ENCODE measurements at places on chromosomes 2 and 18.

DNA sequence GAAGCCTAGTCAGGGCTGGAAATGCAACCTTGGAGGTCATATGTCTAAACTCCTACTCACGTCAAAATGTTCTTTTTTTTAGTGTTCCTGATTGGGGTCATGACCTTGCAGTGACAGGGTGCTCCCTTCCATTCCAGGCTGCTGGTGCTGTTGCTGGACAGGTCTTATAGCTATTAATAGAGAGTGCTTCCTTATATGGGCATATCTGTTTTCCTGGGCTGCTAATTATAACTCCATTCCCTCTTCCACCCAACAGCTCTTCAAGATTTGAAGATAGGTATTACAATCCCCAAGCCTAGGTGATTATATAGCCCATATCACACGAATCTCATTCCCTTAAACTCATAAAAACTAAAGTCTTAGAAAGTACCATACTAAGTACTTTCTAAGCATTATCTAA is 12.6 kb downstream of the HOXD3 start:
- no peak for DNase-seq

DNA sequence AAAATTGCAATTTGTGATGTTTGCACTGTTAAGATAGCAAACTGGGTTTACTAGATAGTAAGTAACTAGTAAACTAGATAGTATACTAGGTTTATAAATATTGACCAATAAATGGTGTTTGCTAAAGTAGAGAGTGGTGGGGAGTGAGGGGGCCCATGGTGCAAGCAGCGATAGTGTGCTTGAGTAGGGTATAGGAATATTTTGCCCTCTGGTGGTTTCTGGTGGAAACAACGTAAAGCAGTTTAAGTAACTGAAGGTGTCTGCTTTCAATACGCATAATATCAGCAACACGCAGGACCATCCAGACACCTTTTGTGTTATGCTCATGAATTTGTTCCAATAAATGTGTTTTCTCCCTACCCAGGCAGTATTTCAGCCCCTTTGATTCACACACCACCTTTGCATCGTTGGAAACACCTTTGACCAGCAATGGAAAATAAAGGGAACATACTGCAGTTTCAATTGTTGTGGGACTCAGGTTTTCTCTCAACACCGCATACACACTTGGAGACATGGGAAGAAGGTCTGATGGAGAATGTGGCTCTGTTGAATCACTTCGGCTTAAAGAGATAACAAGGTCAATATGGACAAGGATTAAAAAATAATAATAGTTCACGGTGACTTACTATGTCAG is 16.7 kb upstream of the STAT1 start:
- DNase-seq = peak; percentile 6

DNA sequence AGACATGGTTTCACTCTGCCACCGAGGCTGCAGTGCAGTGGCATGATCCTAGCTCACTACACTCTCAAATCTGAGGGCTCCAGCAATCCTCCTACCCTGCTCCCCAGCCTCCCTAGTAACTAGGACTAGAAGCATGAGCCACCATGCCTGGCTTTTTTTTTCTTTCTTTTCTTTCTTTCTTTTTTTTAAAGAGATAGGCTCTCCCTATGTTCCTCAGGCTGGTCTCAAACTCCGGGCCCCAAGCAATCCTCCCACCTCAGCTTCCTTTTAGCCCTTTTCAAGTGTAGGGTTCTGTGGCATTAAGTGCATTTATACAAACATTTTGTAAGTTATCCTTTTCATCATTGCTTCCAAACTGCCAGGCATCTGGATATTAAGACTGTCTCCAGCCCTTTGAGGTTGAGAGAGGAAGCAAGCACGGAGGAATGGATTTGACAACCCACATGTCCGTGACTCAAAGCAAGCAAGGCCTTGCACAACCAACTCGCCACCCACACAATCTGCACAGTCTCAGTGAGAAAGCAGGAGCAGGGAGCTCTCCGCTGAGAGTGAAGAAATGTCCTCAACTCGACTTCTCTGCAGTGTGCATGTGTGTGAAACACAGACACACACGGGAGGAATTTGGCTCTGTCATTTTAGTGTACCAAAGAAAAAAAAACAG is 65.6 kb downstream of the ATP8B1 start:
- no peak for DNase-seq

- no peak for DNase-seq
These were observed 53.6 kb downstream of the PKDCC start for GRCh38 chr2:42101206-42102023.

DNA sequence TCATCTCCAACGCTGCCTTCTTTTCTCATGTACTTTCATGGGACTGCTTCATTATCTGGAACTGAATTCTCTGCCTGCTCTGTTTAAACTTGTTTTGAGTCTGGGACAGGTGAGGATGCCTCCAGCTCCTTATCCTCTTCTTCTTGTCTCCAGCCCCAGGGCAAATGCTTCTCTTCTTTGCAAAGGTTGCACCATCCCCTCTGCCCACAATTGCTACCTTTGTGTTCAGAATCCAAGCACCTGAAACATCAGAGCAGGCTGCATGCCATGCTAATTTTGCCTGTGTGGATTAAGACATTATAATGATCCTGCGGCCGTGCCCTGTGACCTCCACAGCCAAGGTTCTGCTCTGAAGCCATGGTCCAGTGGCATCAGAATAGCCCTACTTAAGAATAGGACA is 309.5 kb downstream of the EPHA4 start:
- no peak for DNase-seq

- DNase-seq = no peak
These were observed 5.1 kb downstream of the SPTBN1 start for GRCh38 chr2:54461261-54461660.

DNA sequence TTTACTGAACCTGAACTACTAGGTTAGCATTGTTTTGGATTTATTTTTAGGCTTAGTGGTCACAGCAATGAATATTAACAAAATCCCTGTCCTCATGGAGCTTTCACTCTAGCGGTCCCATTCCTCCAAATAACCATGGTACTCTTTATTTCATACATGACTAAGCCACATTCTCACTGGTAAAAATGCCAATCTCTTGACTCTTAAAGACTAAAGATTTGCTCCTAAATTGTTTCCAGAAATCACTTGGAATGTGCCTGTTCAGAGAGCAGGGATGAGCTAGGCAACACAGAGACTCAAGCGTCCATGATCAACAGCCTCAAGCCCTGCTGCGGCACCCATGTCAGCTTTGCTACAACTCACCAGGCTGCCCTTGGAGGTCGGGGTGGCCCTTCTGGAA is 13.5 kb downstream of the LMAN1 start:
- no peak for DNase-seq

DNA sequence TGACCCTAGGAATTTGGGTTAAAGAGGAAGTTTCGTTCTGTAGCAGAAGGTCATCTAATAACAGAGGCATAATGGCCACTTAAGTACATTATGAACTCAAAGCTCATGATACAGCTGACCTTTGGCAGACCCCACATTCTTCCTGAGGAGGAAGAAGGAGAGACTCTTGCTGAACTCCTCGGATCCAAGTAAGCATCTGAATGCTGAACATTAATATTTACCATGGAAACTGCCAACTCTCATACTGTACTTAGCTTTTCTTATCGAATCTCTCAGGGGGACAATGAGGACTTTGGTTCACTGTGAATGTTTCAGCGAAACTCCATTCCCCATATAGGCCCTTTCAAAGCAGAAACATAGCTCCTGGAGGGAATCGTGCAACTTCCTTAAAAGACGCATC is 781.4 kb upstream of the GYPC start:
- no peak for DNase-seq

GRCh38 chr18:79378536-79379250 is 17.0 kb upstream of the NFATC1 start:
- DNase-seq = no peak

- DNase-seq = no peak
These were observed 211.4 kb downstream of the BABAM2 start for GRCh38 chr2:28101892-28102291.

DNA sequence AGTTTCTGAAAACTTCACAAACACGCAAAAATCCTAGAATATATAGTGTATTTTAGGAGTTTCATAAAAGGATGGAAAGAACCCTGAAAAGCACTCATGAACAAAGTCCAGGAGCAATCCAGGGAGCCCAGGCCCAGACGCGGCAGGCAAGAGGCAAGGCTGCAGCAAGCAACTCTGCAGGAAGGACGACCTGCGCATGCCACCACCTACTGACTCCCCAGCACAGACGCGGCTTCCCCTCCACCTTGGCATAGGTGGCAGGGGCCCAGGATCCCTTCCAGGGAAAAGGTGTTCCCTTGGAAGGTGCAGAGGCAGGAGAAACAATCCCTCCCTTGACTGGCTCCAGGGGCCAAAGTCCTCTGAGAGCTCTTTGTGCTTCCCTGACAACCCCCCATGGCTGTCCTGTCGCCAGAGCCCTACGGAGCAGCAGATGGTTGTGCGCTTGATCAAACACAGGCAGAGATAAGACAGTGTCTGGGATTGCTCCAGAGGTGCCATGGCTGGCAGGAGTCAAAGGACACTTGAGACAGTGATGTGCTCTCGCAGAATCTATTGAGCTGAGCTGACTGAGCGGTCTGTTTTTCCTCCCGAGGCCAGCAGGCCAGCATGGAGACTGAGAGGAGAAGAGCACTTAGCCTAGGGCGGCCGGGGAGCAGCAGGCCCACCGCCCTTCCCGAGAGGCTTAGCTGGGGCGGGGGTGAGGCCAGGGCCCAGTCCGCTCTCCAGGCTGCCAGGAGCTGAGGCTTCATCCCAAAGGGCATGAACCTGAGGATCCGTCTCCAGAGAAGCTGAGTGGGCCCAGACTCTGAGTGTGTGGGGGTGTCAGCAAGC is 10.8 kb upstream of the AMER3 start:
- DNase-seq = peak; percentile 69

- DNase-seq = peak; percentile 21
These were observed 1.8 kb upstream of the CDH2 start for GRCh38 chr18:28178720-28179119.

GRCh38 chr2:109164739-109165221 is 35.8 kb downstream of the SH3RF3 start:
- no peak for DNase-seq

- no peak for DNase-seq
These were observed 140.5 kb downstream of the TPO start for GRCh38 chr2:1553671-1554295.

GRCh38 chr2:64203858-64204632 is 59.8 kb upstream of the PELI1 start:
- DNase-seq = no peak

All from NCI-H524 (cell line).